ENCODE measurements at places on chromosomes 2 and 18.

DNA sequence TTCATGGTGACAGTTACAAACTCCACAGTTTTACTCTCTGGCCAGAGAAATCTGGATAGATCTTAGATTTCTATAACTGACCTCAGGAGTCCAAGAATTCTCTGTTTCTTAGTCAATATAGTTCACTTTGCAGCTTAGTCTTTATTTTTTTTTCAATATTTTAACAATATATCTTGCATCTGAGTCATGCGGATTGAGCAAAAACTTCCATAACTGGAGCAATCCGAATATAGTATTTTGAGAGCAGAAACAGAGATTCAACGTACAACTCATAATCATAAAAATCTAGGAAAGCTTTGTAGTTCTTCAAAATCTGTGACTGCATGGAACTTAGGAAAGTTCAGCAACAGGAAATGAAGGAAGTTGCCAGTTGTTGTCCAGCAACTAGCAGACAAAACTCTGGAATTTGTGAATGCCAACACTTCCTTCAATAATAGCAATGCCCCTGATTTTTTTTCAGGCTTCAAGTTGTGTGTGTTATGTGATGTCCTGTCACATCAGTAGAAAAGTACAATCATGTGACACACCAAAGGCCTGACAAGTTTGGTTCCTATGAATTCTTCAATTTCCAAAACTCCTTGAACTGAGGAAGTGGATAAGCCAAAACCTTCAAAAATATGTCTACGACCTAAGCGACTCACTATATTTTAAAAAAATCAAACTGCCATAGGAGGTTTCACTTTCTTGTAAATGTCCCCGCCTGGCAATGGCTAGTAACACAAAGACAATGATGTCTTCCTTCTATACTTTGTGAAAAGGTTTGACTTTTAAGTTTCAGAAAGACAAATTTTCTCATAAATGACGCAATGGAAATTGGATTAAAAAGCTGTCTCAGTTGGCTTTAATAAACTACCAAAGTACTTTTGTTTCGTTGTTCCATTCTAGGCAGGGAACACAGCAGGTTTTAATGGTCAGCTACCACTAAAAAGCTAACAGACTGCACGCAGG, 510.6 kb downstream of the ERBB4 start:
- no peak for DNase-seq

DNA sequence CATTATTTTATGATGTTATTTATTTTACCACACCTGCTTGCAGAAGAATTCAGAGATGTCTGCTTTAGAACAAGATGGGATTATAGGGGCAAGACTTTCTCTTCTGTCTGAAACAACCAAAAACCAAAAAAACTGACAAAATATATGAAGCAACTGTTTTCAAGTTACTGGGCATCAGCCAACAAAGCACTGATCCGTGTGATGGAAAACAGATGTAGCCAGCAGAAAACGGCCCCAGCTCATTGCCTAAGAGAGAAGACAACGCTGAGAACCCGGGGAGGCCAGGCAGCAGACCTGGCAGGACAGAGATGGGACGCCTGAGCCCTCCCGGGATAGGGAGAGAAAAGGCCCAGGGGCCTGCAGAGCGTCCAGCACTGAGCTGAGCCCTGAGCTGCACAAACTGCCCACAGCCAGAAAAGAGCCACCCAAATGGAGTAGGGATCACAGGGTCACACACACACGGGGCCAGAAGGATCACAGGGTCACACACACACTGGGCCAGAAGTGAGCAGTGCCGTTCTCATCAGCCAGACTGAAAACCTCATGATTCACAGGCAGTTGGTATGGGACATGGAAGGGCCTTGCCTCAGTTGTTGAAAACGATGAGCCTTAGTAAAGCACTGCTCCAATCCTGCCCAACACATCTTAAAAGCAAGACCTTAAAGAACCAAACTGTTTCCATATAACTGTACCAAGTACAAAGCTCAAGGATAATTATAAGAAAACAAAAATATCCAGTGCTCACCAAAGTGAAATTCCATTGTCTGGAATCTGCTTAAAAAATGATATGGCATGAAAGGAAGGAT, 12.1 kb downstream of the PXDN start:
- DNase-seq: no peak

- no peak for DNase-seq
Observed at GRCh38 chr2:182228073-182228473, 198.8 kb downstream of the PDE1A start.

DNA sequence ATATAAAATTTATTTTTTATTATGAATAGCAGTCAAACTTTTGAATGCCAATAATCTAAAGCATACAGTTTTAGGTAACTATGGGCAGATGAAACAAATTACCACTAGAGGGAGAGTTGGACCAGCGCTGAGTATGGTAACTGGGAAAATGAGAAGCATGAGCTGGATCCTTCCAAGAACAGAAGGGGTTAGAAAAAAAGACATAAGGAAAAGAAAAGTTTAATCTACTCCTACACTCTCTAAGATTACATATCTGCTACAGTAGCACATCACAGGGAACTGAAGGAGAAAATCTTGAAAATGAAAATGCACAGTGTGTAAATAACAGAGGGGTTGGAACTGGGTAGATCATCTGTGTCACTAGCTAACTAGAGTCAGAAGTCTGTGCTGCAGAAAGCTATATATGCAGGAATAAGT, 15.5 kb downstream of the REG3G start:
- DNase-seq: no peak

DNA sequence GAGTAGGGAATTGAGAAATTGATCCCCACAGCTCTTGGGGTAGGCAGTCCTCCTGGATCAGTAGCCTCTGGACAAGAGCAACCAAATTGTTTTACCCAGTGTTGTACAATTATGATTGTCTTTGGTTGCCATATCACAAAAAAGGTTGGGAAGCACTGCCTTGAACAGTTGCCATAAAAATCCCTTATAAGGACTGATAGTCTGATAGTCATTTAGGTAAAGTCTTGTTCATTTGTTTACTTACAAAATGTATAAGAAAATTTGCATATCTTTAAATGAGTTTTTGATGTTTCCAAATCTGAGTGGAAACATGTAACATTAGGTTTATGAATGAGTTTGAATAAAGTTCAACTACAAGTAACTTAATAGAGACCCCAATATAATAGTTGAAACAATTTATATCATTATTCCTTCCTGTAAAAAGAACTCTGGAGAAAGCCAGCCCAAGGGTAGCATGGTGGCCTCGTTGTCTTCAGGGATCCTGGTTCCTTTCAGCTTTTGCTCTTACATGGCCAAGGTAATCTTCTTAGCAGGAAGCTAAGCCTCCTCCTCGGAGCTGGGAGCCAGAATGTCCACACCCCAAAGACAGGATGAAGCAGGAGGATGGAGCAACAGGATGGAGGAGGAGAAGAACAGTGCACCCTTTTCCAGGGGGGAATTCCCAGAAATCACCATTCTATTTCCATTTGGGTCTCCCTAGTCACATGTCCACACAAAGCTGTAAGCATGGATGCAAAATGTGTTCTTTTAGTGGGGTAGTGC, 35.7 kb upstream of the NEMP2 start:
- DNase-seq: no peak

All from stimulated activated CD4-positive, alpha-beta T cell treated with anti-CD3 and anti-CD28 coated beads, TNF-alpha, amount 100 ng/mL, for 48 hours (primary cell).